ENCODE measurements at places on chromosomes 16 and 17.

GRCh38 chr17:19678581-19679453 is 30.3 kb downstream of the ALDH3A2 start:
- no peak for DNase-seq

DNA sequence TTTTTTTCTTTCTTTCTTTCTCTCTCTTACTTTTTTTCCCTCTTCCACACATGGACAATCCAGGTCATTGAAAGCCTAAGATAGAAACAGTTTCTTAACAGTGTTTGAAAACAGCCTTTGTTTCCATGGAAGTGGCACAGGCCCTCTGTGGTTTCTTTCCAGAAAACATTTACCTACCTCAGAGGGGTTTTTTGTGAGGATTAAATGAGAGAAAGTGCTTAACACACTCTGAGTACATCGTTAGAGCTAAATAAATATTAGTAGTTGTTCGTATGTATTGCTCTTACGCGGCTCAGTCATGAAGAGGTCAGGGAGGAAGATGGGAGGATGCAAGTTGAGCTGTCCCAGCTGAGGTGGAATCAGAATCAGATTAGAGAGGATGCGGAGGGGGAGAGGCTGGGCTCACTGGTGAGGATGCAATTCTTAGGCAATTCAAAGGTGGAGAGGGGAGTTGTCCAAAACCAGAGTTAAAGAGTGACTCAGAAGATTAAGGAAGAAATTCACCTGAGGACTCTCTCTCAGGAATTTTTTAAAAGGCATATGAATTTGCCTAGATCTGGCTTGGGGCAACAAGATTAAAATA is 345.4 kb downstream of the PMP22 start:
- no peak for DNase-seq

DNA sequence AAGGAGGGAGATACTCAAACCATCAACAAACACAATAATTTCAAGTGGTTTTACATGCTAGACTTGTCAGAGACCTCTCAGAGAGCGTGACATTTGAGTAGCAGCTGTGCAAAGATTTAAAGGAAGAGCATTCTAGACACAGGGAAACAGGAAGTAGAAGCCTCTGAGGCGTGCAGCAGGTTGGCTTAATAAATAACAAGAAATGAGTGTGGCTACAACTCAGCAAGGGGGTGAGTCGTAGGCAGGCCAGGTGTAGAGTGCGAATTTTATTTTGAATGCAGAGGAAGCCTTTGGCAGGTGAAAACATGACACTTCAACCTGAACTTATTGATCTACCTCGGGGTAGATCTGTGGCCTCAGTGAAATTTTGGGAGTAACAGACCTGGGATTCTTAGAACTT is 73.2 kb upstream of the MRTFB start:
- DNase-seq, result no peak

- DNase-seq, result no peak
Measured at GRCh38 chr16:66871840-66872239, 8.5 kb upstream of the PDP2 start.

DNA sequence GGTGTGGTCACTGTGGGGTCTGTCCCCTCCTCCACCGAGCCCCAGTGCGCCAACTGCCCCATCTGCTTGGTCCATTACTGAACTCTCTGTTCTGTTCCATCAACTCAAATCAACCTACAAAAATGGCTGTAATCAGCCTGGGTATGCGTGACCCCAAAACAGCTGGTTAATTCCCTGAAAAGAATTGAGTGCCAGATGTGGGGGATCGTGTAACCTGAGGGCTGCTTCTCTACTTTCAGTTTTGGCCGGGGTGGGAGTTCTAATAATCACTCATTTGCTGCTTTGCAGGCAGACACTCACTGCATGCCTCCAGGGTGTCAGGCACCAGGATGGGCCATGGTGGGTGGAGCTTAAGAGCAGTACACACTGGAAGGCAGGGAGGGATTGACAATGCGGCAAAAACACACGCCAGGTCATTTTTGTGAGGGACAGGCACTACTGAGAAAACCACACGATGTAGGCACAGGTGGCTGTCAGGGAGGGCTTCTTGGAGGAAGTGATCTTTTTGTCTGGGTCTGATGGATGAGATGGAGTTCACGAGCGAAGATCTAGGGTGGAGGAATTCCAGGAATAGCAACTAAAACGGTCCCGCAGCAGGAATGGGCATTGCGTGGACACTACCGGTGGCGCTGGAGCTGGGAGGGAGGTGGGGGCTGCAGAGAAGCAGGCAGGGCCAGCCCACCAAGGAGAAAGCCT is 30.4 kb upstream of the SSTR5 start:
- no peak for DNase-seq

DNA sequence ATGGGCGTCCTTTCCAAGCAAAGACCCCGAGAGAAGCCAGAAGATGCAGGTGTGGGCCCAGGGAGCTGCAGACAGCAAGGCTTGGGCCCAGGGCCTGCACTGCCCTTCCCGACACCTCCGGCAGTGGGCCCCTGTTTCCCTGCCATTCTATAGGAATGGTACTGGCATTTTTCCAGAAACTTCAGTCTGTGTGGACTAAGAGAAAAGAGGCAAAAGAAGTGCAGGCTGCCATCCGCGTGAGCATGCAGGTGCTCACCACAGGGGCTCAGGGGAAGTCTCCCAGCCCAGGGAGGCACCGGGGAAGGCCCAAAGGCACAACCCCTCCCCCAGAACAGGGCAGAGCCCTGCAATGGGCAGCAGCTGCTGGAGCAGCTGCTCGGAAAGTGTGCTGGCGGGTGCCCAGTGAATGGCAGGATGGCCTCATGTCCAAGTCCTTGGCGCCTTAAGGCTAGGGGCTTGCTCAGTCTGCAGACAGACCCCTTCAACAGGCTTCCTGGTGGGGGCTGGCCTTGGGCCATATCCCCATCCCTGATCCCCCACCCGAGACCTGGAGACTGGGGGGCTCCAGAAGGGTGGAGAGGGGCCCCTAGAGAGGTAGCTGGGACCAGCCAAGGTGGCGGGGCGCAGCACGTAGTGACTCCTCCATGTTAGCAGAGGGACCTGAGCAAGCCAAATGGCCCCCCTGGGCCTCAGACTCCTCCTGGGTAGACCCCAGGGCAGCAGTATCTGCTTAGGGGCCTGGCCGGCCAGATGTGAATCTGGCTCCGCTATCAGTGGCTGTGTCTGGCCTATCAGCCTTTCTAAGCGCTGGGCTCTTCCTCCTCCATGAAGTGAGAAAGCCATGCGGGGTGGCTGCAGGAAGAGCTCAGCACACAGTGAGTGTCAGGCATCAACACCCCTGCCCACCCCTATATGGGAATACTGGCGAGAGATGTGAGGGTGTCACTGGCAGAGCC is 6.7 kb upstream of the TPPP3 start:
- no peak for DNase-seq

DNA sequence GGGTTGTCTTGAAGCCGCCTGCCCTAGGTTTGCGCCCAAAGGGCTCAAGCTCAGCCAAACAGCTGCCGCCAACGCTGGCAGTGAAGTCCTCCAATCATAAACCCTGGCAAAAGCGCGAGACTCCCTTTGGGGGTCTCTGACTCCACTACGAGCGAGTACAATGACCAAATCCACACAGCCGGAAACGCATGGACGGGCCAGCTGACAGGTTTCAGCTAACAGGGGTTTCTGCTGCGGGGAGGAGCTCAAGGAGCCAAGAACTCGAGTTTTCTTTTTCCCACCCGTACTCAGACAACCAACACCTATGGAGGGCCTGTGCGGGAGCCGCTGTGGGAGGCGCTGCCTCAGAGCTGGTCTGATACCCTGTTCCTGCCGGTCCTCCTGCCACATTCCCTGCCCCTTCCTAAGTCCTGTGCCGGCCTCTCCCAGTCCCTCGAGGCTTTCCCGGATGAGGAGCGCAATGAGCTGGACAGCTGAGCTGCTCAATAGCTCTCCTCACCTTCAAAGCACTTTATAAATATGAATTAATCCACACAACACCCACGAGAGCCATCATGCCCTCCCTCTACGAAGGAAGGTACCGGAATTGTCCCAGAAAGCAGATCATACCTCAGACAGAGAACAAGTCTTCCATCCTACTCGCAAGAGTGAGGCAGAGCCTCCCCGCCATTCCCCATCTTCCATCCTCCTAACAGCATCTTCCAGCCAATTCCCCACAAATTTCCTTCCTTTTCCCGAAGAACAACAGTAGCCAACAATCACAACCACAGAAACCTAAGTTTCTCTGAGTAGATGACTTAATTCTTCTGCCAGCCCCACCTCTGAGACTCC is 6.1 kb downstream of the ABR start:
- DNase-seq, result no peak

GRCh38 chr17:78053777-78054468 is 74.6 kb downstream of the TMC6 start:
- no peak for DNase-seq

DNA sequence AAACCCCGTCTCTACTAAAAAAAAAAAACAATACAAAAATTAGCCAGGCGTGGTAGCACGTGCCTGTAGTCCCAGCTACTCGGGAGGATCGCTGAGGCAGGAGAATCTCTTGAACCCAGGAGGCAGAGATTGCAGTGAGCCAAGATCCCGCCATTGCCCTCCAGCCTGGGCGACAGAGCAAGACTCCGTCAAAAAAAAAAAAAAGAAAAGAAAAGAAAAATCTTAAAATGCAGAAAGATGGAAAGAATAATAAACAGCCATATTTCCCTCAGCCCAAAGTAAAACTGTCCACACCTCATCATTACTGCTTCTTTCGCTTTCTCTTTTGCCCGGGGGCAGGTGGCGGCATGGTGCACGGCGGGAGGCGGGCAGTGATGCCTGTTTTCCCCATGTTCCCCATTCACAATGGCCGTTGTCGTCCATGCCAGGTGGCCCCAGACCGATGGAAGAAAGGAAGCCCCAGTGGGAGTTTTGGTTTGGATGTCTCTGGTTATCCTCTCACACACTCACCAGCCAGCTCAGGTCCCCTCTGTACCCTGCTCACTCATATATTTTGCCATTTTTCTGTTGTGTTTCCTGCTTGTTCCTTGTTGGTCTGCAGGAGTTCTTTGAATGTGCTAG is 37.0 kb upstream of the PEMT start:
- DNase-seq, result peak; percentile 22
